ENCODE measurements at places on chromosomes 5 and 9. TPM values are rescaled to one million over a fixed set of nuclear protein-coding genes. Genes with fewer than 3 reads are reported as not detected.

- DNase-seq, result no peak
Measured at GRCh38 chr9:81259896-81260295, 429.5 kb downstream of the TLE1 start.

Gene CAPSL
- total RNA-seq, result 0.87 TPM

GRCh38 chr9:134678206-134678605, 36.6 kb downstream of the COL5A1 start:
- DNase-seq, result no peak

Gene PCDHGB4
- total RNA-seq, result 0.08 TPM

Gene HEMGN
- total RNA-seq, result 0.61 TPM

Gene C6
- total RNA-seq, result not detected
